ENCODE measurements at places on chromosomes 2 and 18. TPM values are rescaled to one million over a fixed set of nuclear protein-coding genes. Genes with fewer than 3 reads are reported as not detected.

- peaks cover 2% of the 10 kb centered on the region for H3K27me3 ChIP-seq
- H3K36me3 ChIP-seq: no peaks in the 10 kb centered on the region
- DNase-seq: no peak
- no peaks in the 10 kb centered on the region for H3K4me1 ChIP-seq
- no peak overlapping the region for H3K4me3 ChIP-seq
Observed at GRCh38 chr18:5444847-5445246, 99.0 kb downstream of the EPB41L3 start.

GRCh38 chr2:96500385-96501066 lies 4.6 kb downstream of the NEURL3 start:
- no peak overlapping the region for H3K27ac ChIP-seq
- H3K4me3 ChIP-seq: no peak overlapping the region
- no peak for DNase-seq
- H3K36me3 ChIP-seq: peaks cover 6% of the 10 kb centered on the region
- H3K27me3 ChIP-seq: no peaks in the 10 kb centered on the region

Gene MRO
- not detected for total RNA-seq

Gene CYP26B1
- not detected for total RNA-seq

Gene WNT6
- total RNA-seq: not detected

DNA sequence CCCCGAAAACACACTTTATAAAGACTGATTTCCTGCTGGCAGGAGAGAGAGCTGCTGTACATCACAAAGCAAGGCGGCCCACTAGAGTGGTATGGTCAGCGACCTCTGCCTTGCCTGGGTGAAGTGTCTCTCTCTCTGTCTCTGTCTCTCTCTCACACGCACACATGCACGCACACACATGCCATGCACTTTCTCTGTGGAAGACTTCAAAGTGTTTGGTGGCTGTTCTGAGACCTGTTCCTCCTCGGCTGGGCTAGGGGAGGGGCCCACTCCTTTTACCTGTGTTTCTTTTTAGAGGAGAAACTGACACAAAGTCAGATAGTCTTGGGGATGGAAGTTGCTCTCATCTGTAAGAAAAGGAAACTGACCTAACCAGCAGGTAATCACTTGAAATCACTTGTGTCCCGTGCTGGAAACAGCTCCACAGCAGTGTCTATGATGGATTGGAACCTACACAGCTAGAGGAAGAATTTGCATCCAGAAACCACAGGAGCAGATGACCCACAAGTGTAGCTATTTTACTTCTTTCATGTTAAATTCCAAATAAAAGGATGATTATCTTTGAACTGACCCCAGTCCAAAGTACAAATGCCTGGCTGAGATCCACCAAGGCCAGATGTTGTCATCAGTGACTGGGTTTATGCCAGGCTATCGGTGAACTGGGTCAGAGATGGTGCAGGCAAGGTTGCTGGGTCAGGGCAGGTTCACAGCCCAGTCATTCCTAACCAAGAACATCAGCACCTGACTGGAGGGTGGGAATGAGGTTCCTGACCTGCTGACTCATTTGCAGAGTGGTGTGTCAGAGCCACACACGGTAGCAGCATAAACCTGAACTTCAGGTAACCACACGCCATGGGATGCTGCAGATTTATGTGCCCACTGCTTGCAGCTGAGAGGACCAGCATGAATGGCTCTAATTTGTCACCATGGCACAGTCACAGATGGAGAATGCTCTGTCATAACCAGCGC lies 63.0 kb downstream of the NPAS2 start:
- no peaks in the 10 kb centered on the region for H3K27me3 ChIP-seq
- DNase-seq: no peak
- H3K27ac ChIP-seq: no peak overlapping the region
- H3K4me1 ChIP-seq: peaks cover 12% of the 10 kb centered on the region
- no peak overlapping the region for H3K4me3 ChIP-seq
- no peaks in the 10 kb centered on the region for H3K36me3 ChIP-seq

Gene IL36RN
- not detected for total RNA-seq

- DNase-seq: no peak
- H3K27ac ChIP-seq: no peak overlapping the region
Observed at GRCh38 chr18:74940856-74941255, 268.1 kb downstream of the PTGR3 start.

DNA sequence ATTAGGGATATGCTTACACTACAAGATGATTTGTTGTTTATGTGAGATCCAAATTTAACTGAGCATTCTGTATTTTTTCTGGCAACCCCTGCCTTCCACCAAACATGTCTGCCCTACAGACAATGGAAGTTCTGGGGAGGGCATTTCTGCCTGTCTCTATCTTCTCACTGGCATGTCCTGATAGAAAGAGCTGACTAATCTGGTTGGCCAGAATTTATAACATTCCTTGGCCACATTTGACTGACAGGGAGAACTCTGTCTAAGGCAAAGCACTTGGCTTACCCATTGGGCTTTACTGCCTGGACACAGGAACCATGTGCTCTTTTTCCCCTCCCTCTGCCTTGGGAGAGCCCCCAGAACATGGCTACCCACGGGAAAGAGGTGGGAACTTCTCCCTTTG lies 70.6 kb upstream of the TMEM178A start:
- no peak for DNase-seq
- no peak overlapping the region for H3K4me3 ChIP-seq
- H3K4me1 ChIP-seq: no peaks in the 10 kb centered on the region

Gene TMEM182
- 6.3 TPM for total RNA-seq

GRCh38 chr2:108917526-108917925 lies 71.5 kb downstream of the EDAR start:
- peaks cover 55% of the 10 kb centered on the region for H3K36me3 ChIP-seq
- no peak overlapping the region for H3K27ac ChIP-seq
- no peak overlapping the region for H3K4me3 ChIP-seq
- no peak for DNase-seq
- peaks cover 3% of the 10 kb centered on the region for H3K4me1 ChIP-seq

Gene SATB2
- 0.74 TPM for total RNA-seq

- peaks cover 44% of the 10 kb centered on the region for H3K4me1 ChIP-seq
- H3K36me3 ChIP-seq: no peaks in the 10 kb centered on the region
- no peak overlapping the region for H3K4me3 ChIP-seq
- DNase-seq: no peak
Observed at GRCh38 chr2:74418312-74418711, 3.1 kb downstream of the C2orf81 start.

All from naive thymus-derived CD8-positive, alpha-beta T cell (primary cell).